Activated CD4-positive, alpha-beta T cell treated with anti-CD3 and anti-CD28 coated beads for 24 hours (primary cell): ENCODE measurements at places on chromosomes 16 and 17.

- DNase-seq = no peak
Measured at GRCh38 chr17:21453144-21453898, 77.2 kb downstream of the KCNJ12 start.

DNA sequence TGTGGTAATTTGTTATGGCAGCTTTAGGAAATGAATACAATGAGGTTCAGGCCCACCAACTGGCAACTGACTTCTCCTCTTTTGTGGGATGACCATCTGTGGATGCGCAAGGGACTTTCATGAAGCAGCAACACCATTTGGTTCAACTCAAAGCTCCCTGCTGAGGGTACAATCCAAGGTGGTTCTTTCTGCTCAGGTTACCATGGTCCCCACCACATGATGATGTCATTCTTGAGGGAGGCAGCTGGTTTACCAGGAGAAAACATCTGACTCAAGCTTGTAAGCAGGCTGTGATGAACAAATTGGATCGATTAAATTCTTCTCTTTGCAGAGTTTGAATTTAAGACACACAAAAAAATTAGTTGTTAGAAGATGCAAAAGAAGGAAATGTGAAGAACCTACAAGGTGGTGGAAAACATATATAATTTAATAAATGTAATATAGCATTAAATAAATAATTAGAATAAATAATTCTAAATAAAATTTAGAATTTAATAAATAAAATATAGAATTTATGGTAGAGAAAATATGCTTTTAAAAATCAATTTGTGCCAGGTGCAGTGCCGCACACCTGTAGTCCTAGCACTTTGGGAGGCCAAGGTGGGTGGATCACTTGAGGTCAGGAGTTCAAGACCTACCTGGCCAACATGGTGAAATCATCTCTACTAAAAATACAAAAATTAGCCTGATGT, 67.6 kb upstream of the ANKFN1 start:
- no peak for DNase-seq

DNA sequence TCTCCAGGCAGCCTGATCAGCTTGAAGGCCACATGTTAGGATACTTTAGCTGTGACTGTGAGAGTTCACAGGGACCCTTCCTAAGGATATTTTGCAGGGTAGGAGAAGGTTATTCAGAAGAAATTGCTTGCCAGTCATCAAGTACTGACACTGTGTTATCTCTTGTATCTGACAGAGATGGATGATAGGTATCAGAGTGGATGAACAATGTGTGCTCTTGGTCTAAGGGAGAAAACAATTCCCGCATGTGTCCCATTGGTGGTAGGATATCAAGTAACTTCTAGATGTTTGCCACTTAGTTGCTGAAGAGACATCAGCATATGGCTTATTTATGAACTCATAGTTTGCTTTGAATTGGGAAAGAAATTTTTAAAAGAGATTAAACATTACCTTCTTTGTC, 219.3 kb downstream of the SPECC1 start:
- no peak for DNase-seq

DNA sequence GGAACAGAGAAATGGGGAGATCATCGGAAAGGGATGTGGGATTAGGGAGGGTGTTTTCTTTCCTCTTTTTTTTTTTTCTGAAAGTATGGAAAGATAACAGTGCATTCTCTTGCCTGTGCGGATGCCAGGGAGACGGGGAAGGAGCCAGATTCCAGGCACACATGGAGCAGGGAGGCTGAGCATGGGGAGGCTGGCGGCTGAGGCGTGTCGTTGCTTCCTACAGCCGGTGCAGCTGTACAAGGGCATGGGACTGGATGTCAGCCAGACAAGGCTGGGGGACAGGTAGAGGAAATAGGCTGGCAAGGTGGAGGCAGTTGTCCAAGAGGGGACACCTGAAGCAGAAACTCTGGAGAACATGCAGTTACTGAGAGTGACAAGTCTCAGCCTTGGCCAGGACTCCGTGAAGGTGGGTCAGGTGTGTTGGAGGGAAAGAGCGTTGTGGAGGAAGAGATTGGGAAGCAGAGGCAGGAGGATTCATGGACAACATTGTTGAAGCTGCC, 16.6 kb upstream of the ADORA2B start:
- no peak for DNase-seq

GRCh38 chr16:1961651-1962067, 2.3 kb downstream of the NDUFB10 start:
- DNase-seq = no peak

DNA sequence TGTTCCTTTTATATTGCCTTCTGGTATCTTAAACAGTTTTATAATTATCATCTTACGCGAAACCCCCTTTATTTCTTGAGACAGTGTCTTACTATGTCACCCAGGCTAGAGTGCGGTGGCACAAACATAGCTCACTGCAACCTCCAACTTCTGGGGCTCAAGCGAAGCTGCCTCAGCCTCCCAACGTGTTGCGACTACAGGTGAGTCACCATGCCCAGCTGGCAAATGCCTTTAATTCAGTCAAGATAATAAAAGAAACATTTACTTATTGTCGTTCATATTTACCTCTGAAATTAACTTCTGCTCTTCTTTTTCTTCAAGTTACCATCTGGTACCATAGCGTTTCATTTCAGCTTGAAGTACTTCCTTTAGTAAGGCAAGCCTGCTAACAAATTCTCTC, 43.9 kb downstream of the FBXL20 start:
- no peak for DNase-seq

GRCh38 chr16:86436466-86437185, 73.7 kb upstream of the FOXF1 start:
- DNase-seq = no peak

GRCh38 chr16:68607443-68607842, 37.7 kb upstream of the CDH3 start:
- no peak for DNase-seq

- DNase-seq = no peak
Measured at GRCh38 chr16:9232102-9232770, 140.8 kb downstream of the HAPSTR1 start.

DNA sequence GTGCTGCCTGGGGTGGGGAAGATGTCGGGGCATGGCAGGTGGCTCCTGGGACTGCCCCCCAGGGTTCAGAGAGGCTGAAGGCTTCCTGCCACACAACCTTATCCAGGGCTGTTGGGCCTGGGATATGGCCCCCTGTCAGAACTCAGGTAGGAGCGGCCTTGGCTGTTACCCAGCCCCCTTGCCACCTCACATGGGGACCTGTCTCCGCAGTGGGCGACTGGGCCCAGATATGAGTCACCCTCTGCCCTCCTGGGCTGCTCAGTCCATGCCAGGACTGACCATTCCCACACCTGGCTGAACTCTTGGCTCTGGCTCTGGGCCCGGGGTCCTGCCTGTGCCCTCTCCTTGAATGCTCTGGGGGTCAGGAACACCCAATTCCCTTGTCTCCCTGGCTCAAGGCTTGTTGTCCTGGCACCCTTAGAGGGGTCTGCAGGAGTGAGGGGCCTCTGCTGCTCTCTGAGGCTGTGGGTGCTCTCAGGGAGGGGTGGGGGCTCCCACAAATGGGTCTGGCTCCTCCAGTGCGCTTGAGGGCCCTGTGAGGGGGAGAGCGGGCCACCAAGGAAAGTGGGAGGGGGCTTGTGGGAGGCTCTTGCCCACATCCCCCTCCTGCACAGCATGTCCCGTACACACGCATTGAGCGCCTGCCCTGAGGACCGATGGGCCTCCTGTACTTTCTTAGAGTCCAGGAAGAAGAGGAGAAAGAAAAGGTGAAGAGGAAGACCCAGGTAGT, 36.0 kb downstream of the LGALS9 start:
- no peak for DNase-seq

DNA sequence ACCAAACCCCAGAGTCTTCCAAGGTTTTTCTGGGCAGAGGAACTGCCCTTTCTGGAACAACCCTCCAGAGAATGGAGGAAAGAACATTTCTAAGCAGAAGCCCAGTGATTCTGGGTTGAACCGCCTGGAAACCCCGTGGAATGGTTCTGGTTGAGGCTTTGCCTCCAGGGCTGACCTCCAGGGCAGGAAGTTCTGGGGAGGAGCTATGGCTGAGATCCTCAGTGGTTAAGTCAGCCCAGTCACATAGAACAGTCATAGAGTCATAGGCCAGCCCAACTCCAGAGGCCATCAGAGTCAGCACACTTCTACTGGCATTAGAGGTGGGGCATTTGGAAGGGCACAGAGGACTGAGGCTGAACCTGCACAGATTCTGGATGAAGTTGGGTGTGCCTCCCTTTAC, 65.9 kb downstream of the SPACA3 start:
- DNase-seq = no peak

DNA sequence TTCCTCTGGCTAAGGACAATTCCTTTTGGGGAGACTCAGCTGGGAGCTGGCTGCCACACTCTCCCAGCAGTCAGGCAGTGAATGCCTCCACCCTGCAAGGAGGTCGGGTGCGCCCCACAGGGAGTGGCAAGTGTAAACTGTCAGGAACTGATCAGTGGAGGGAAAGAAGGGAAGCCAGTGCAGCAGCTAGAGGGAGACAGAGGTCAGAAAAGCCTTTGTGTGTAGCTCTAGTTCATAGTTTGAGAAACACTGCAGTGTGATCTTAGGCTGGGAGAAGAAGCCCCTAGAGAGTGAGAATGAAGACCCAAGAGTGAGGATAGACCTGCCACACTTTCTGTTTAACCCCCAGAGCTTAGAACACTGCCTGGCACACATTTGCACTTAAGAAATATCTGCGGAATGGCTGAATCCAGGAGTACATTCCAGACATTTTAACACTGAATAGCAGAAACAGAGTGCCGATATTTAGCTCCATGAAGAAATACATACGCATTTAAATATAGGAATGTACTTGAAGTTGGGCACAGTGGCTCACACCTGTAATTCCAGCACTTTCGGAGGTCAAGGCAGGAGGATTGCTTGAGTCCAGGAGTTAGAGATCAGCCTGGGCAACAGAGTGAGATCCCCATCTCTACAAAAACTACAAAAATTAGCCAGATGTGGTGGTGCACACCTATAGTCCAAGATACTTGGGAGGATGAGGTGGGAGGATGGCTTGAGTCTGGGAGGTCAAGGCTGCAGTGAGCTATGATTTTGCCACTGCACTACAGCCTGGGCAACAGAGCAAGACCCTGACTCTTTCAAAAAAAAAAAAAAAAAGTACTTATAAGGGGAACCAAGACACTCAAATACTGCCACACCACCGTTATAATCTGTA, 11.1 kb upstream of the SLC5A11 start:
- no peak for DNase-seq

DNA sequence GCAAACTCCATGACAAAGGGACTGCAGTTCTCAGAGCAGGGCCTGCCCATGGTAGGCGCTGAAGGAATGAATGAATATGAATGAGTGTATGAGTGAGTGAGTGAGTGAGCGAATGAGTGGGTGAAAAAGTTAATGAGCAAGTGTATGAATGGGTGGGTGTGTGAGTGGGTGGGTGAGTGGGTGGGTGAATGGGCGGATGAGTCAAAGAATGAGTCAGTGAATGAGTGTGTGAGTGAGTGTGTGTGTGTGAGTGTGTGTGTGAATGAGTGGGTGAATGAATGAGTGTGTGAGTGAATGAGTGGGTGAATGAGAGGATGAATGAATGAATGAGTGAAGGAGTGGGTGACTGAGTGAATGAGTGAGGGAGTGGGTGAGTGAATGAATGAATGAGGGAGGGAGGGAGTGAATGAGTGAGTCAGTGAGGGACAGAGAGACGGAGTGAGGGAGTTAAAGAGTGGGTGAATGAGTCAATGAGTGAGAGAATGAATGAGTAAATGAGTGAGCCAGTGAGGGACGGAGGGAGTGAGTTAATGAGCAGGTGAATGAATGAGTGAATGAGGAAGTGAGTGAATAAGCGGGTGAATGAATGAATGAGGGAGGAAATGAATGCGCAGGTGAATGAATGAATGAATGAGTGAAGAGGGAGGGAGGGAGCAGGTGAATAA, 11.1 kb upstream of the CHMP6 start:
- DNase-seq = no peak

DNA sequence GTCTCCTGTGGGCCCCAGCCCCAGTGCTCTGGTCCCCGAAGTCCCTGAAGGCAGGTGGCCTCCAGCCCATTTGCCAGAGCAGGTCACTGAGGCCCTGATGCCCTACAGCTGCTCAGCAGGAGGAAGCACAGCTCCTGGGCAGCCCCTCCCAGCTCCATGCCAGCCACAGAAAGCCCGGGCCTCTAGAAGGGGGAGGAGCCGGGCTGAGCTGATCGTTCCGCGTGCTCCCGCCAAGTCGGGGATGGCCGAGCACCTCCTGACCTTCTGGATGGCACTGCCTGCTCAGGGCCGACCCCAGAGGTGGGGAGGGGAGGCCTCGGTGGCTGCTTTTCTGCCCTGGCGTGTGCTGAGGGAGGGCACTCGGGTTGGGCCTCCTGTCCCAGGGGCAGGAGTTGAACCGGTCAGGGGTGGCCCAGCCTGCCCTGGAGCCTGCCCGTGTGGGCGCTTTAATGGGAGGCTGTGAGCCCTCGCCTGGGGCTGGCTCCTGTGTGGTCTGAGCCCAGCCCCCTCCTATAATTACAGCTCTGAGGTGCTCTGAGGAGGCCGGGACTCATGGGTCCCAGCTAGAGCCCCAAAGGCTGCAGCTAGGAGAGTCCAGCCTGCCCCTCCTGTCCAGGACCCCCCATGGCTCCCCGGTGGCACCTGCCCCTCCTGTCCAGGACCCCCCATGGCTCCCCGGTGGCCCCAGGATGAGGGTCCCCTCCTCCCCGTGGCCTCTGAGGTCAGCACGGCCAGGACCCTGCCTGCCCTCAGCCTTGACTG, 29.7 kb downstream of the ZFPM1 start:
- DNase-seq = no peak

GRCh38 chr17:19510903-19511302, 22.8 kb upstream of the SLC47A1 start:
- DNase-seq = no peak

DNA sequence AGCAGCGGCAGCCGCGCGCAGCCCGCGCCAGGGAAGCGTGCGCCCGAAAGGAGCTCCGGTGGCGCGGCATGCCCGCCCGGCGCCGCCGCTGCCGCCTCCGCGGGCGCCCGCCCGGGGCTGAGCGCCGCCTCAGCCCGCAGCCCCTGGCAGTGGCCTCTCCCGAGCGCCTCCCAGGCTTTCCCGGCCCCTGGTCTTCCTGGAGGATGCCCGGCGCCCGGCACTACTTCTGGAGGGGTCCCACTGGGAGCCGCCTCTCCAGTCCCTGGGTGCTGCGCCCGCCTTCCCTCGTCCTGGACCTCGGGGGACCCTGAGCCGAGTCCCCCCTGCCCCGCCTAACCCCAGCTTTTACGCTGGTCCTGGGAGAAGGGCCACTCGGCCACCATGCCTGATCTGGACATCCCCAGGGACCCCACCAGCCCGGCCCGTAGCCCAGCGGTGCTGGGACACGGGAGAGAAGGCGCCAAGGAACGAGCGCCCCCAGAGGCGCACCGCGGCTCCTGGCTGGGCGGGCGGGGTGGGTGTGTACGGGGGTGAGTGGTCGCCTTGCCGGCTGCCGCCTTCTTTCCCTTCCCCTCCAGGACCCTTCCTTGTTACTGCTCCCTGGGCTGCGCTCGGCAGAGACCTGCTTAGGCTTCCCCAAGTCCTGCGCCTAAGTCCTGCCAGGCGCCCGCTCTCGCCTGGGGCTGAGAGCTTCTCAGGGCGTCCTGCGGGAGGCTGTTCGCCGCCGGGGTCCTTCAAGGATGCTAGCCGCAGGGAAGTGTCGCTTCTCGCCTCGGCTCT, 704 bp downstream of the ASIC2 start:
- DNase-seq = no peak
